ENCODE measurements at places on chromosomes 12 and 14.

DNA sequence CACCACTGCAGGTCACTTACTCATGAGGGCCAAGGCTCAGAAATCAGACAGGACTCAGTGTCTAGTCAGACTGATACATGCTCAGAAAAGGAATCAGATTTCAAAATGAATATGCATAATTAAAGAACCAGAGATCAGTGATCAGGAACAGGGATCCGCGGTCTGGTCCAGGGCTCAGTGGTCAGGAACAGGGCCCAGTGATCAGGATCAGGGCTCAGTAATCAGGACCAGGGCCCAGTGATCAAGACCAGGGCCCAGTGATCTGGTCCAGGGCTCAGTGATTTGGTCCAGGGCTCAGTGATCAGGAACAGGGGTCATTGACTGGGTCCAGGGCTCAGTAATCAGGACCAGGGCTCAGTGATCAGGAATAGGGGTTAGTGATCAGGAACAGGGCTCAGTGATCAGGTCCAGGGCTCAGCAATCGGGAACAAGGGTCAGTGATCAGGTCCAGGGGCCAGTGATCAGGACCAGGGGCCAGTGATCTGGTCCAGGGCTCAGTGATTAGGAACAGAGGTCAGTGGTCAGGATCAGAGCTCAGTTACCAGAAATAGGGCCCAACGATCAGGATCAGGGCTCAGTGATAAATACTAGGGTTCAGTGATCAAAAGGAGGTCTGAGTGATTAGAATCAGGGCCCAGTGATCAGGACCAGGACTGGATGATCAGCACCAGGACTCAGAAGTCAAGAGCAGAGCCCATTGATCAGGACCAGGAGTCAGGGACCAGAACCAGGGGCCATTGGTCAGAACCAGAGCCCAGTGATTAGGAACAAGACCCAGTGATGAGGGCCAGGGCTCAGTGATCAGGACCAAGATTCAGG lies 175.3 kb downstream of the TMEM121 start:
- DNase-seq: peak; percentile 55

- DNase-seq: no peak
Observed at GRCh38 chr12:75479963-75480461, 543 bp upstream of the GLIPR1 start.

DNA sequence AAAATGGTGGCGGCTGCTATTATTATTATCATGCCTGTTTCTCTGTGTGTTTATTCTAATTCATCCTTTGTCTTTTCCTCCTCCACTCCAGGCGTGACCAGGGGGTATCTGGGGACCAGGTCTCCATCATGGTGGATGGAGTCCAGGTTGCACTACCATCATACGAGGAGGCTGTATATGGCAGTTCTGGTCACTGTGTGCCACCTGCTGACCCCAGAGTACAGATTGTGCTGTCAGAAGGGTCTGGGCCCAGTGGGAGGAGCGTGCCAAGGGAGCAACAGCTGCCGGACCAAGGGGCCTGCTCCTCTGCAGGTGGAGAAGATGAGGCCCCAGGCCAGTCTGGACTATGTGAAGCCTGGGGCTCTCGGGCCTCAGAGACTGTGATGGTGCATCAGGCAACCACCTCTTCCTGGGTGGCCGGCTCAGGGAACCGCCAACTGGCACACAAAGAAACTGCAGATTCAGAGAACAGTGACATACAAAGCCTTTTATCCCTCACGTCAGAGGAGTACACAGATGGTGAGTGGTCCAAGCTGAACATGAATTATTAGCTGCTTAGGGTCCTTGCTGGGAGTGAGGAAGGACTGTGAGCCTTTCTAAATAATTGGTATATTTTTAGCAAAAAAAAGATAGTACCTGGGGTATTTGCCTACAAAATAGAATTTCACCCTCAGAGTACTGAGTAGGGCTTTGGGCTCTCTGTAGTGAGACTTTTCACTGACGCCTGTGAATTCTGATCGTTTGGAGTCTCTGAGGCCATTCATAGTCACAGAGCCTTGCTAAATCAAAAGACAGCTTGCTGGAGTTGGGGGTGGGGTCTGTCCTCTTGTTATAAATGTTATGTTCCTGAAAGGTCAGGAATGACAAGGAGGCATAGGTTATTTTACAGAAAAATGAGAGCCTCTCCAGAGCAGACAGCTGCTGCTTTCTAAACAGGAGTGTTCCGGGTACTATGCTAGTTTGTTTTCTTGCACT lies 58.1 kb upstream of the SRSF5 start:
- no peak for DNase-seq

GRCh38 chr12:15590180-15590826 lies 198.9 kb downstream of the EPS8 start:
- DNase-seq: peak; percentile 77

DNA sequence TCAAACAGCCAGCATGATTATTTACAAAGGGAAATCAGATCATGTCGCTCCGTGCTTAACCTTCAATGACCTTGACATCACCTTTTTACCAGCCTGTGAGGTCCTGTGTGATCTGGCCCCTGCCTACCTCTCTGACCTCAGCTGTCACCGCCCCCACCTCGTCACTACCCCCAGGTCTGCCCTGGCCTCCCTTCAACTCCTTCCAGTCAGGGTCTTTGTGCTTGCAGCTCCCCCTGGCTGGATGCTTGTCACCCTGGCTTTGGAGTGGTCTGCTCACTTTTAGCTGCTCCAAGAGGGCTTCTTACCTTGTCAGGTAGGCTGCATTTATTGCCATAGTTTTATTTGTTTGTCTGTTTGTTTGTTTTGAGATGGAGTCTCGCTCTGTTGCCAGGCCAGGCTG lies 8.2 kb upstream of the MAX start:
- DNase-seq: no peak

GRCh38 chr14:52106840-52107239 lies 38.0 kb upstream of the NID2 start:
- DNase-seq: no peak

GRCh38 chr12:71838676-71839075 lies 883 bp upstream of the TBC1D15 start:
- DNase-seq: no peak

DNA sequence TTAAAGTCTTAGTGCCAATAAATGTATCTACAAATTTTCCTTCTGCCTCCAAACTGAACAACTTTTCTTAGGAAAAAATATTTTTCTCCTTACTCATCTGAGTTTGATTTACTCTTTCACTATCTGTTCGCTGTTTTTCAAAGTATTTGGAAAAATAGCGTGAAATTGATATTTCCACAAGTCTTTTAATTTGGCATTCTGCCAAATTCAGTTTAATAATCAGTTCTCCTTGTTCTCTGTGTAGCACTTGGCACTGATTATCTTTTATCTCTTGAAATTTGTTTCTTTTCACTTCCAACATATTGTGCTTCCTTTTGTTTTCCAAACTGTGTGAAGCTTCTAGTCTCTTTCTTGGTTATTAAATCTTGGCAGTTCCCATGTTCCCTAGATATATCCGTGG lies 559.8 kb downstream of the RPL10L start:
- DNase-seq: no peak

DNA sequence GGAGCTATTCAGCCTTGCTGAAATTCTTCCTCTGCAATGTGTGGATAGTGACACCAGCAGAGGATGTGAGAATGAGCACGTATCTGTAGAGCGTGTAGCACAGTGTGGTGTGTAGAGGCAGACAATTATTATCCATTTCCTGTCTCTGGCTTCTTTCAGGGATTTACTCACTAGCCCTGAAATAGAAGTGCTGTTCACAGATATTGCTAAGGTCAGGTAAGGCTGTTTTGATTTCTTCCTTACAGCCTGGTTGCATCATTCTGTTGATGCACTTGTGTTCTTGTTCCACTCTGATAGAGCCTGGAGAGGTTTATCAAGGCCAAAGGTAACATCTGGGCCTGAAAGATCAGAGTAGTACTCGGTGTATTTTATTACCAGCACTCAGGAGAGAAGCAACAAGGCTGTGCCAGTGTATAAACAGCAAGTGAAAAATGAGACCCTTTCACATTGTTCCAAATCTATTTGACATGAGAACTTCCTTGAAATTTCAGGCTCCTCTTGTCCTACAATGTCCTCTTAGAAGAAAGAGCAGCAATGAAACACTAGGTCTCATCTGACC lies 16.7 kb downstream of the ARG2 start:
- DNase-seq: no peak

DNA sequence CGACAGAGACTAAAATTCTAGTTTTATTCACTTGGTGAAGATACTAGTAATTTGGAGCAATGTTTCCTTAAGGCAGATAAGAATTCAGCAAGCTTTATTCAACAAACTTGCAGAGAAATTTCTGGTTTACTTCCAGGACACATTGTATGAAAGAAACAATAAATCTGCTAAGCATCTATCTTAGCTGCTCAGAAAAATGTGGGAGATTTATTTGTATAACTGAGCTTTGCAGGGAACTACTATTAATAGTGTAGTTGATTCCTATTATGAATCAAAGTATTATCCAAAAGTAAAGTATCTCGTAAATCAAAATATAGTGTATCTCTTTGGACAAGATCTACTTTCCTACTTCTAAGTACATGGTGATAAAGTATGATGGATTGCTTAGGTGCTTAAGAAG lies 239.4 kb upstream of the TMTC1 start:
- no peak for DNase-seq

- no peak for DNase-seq
Observed at GRCh38 chr14:96688629-96689028, 108.6 kb upstream of the VRK1 start.

GRCh38 chr14:55450987-55451386 lies 10.6 kb upstream of the TBPL2 start:
- no peak for DNase-seq

DNA sequence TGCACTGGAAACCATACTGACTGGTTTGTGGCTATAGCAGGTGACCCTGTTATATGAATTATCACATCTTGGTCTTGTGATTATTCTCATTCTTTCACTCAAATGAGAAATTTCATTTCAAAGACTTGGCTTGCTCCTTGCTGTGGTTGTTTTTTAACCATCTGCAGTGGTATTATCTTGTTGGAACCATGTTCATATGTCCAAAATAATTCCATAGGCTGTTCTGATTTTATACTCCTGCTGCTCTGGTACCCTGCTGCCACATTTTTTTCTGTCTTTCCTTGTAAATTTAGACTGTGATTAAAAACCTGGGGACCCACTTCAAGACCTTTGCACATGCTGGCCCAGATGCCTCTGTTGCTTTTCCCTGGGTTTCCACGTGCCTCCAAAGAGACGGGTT lies 190.2 kb downstream of the TMEM117 start:
- no peak for DNase-seq

- DNase-seq: no peak
Observed at GRCh38 chr14:70901269-70901668, 6.0 kb upstream of the PCNX1 start.

GRCh38 chr12:122489038-122489437 lies 11.7 kb downstream of the ZCCHC8 start:
- no peak for DNase-seq

DNA sequence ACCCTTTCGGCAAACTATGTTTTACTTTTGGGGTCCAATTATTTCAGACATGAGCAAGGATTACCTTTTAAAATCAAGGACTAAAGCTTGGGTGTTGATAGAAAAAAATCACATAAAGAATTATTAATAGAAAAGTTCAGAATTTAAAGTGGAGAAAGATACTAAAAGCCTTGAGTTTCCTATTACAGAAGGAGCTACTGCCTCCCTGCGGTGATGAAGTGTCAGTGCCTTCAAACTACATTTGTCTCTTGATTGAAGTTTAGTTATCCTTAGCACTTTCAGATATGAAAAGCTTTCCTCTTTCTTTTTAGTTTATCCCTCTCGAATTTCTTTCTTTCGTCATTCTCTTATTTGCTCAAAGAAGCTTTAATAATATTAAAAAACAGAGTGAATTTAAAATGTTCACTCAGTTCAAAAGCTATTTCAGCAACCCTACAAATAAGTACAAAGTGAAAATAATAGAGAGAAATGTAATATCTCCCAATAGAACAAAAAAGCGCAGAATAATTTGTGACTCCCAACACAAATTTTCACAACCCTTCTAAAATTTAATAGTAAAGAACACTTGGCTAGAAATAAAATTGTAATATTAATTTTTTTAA lies 87.6 kb downstream of the SEC23A start:
- no peak for DNase-seq

DNA sequence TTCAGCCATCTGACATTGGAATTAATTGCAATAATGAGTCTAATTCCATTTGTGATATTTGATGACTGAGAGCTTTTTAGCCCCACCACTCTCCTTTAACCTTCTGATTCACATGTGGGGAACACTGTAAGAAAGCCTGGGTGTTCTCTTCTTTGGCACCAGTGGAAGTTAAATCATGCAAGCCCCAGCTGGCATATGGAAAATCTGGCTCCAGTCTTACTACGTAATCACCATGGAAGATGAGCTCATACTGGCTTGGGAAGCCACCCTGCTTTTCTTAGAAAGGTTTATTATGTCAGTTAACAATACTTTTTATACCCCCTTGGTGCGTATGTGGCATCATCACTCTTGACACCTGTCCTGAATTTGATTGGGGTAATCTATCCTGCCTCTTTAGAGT lies 479.3 kb downstream of the SLC16A7 start:
- DNase-seq: no peak

All from spleen (tissue), 13 donors.